ENCODE measurements at places on chromosomes 1 and 21.
A peak's percentile ranks its signal among the peaks of the same experiment; 100 is the strongest.

DNA sequence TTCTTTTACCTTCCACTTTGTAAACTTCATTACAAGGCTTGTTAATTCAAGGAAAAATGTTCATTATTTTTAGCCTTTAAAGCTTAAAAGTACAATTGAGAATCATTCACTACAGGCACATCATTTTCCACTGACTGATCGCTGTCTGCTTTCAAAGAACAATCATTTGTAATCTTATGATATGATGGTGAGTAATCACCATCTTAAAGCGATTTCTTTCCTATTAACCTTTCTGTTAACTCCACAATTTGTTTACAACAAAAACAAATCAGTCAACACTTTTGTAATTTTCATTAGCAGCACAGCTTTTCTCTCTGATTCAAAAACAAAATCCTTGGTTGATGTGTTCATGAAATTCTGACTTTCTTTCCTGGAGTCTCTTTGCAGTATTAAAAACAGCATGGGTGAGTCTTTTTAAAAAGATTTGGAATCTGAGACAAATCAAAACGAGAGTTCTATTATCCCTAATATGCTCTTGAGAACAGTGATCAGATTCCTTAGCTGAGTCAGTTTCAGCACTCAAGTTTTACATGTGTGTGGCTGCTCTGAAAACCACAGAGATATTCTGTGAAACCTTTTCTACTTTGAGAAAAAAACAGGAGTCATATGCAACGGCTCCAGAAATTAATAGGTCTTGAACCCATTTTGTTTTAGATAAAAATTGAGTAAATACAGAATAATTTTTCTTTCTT, 145.8 kb upstream of the TMPRSS15 start:
- no peaks in the 10 kb centered on the region for H3K4me1 ChIP-seq
- no peak for DNase-seq
- H3K27ac ChIP-seq = no peak overlapping the region
- no peaks in the 10 kb centered on the region for H3K36me3 ChIP-seq
- no peaks in the 10 kb centered on the region for H3K27me3 ChIP-seq

- DNase-seq = no peak
- H3K36me3 ChIP-seq = no peaks in the 10 kb centered on the region
- no peaks in the 10 kb centered on the region for H3K4me1 ChIP-seq
- no peak overlapping the region for H3K4me3 ChIP-seq
These were observed 26.6 kb downstream of the TNNT2 start for GRCh38 chr1:201350884-201351283.

- no peak overlapping the region for H3K4me3 ChIP-seq
- H3K36me3 ChIP-seq = no peaks in the 10 kb centered on the region
- H3K27ac ChIP-seq = no peak overlapping the region
- no peaks in the 10 kb centered on the region for H3K27me3 ChIP-seq
- H3K4me1 ChIP-seq = peaks cover 5% of the 10 kb centered on the region
These were observed 42.4 kb upstream of the GRHL3 start for GRCh38 chr1:24276791-24277190.

- no peak overlapping the region for H3K27ac ChIP-seq
- H3K27me3 ChIP-seq = no peaks in the 10 kb centered on the region
- H3K4me3 ChIP-seq = no peak overlapping the region
- H3K4me1 ChIP-seq = no peaks in the 10 kb centered on the region
These were observed 92.4 kb upstream of the AKT3 start for GRCh38 chr1:243942196-243943150.

- no peak overlapping the region for H3K4me3 ChIP-seq
- no peak overlapping the region for H3K27ac ChIP-seq
- no peaks in the 10 kb centered on the region for H3K27me3 ChIP-seq
- H3K36me3 ChIP-seq = no peaks in the 10 kb centered on the region
- H3K4me1 ChIP-seq = no peaks in the 10 kb centered on the region
- no peak for DNase-seq
These were observed 55.7 kb upstream of the TRABD2B start for GRCh38 chr1:48052923-48053291.

GRCh38 chr21:45021428-45022347, 52.7 kb upstream of the ADARB1 start:
- peaks cover 9% of the 10 kb centered on the region for H3K4me1 ChIP-seq
- no peak overlapping the region for H3K4me3 ChIP-seq
- DNase-seq = no peak
- H3K27ac ChIP-seq = no peak overlapping the region
- H3K36me3 ChIP-seq = no peaks in the 10 kb centered on the region

DNA sequence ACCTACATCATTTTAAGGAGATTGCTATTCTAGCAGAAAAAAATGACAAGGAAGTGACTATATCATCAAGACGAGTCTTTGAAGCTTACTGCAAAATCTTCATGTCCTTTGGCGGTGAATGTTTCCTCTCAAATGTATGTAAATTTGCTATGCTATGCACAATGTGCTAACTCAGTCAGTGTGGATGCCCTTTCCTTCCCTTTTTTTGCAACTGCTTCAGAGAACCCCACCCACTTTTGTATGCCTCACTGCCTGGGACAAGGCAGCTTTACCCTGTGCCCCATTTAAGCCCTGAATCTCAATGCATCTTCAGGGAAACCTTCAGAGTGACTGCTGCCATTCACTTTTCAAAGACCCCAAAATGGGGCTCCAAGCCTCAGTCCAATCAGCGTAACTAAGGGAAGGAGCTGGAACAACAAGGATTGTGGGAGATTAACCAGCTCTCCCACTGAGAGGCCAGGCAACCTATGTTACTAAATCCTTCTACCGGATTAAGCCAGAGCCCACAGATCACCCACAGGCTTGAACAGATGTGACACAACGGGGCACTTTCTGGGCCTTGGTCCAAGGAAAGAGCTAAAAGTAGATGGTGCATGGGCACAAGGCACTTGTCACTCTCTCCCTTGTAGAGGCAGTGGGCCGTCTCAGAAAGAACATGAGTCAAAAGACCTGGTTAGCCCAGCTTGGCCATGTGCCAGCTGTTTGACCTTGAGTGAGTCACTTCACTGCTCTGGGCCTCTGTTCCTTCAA, 154.4 kb downstream of the PLPP3 start:
- H3K27me3 ChIP-seq = no peaks in the 10 kb centered on the region
- H3K27ac ChIP-seq = no peak overlapping the region
- H3K4me3 ChIP-seq = no peak overlapping the region
- DNase-seq = no peak
- H3K4me1 ChIP-seq = no peaks in the 10 kb centered on the region
- no peaks in the 10 kb centered on the region for H3K36me3 ChIP-seq

- H3K27ac ChIP-seq = no peak overlapping the region
- H3K36me3 ChIP-seq = no peaks in the 10 kb centered on the region
- DNase-seq = no peak
- no peaks in the 10 kb centered on the region for H3K27me3 ChIP-seq
These were observed 136.4 kb upstream of the COL6A1 start for GRCh38 chr21:45845063-45845769.

- DNase-seq = no peak
- no peak overlapping the region for H3K27ac ChIP-seq
- H3K4me1 ChIP-seq = peaks cover 8% of the 10 kb centered on the region
These were observed 3.8 kb downstream of the RGS13 start for GRCh38 chr1:192639607-192640368.

DNA sequence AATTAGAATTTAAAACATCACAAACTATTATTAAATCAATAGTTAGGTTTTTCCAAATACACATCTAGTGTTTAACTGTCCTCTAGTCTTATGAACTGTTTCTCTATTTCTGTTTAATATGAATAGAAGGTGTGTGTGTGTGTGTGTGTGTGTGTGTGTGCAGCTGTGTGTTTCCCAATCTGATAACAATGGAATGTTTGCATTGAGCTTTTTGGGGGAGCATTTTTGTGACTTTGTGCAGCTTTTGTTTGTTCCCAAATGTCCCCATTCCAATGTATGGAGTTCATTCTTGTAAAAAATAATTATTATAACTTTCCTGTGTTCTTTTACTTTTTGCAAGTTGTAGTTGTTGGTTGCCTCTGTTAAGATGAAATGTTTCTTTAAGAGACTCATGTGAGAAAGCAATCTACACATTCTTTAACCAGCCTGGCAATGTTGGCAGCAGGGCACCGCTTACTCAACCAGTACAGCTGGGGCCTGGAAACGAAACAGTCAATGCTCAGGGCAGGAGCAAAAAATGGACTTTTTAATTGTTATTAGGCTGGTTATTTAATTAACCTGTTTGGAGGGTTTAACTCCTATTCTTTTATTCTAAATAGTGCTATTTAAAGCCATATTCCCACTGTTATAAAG, 354.3 kb downstream of the SRGAP2C start:
- no peaks in the 10 kb centered on the region for H3K4me1 ChIP-seq
- no peaks in the 10 kb centered on the region for H3K36me3 ChIP-seq
- H3K4me3 ChIP-seq = no peak overlapping the region
- no peak for DNase-seq
- no peaks in the 10 kb centered on the region for H3K27me3 ChIP-seq

GRCh38 chr1:232786845-232787455, 18.3 kb upstream of the MAP10 start:
- peaks cover 7% of the 10 kb centered on the region for H3K27me3 ChIP-seq
- H3K4me3 ChIP-seq = no peak overlapping the region
- H3K4me1 ChIP-seq = no peaks in the 10 kb centered on the region
- H3K27ac ChIP-seq = no peak overlapping the region

GRCh38 chr1:185373813-185374529, 56.9 kb upstream of the IVNS1ABP start:
- no peaks in the 10 kb centered on the region for H3K36me3 ChIP-seq
- H3K4me1 ChIP-seq = no peaks in the 10 kb centered on the region
- H3K4me3 ChIP-seq = no peak overlapping the region
- H3K27me3 ChIP-seq = no peaks in the 10 kb centered on the region
- no peak overlapping the region for H3K27ac ChIP-seq
- DNase-seq = no peak

GRCh38 chr1:212030936-212031528, 4.3 kb downstream of the INTS7 start:
- H3K36me3 ChIP-seq = no peaks in the 10 kb centered on the region
- H3K4me1 ChIP-seq = peaks cover 35% of the 10 kb centered on the region
- DNase-seq = no peak

DNA sequence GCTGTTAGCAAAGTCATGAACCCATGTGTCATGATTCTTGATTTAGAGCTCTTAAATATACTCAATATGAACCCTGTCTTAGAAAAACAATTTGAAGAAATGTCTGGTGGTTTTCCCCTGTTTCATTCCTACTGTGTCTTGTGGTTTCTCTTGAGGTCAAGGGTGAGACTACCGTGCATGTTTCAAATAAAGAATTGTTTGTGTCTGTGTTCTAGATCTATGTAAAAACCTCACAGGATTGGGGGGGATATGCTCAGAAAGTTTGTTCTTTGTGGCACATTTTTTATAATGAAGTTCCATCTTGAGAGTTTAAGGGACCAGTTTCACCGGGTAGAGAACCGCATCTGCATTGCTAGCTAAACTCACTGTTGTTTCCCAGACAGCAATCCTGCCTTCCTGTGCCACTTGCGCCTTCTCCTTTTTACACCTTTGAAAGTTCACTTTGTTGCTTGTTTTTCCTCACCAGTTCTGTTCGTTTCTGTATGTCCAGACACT, 30.9 kb upstream of the CACYBP start:
- H3K27me3 ChIP-seq = no peaks in the 10 kb centered on the region
- peak overlapping the region; percentile 82 for H3K4me3 ChIP-seq
- peaks cover 80% of the 10 kb centered on the region for H3K4me1 ChIP-seq
- peaks cover 2% of the 10 kb centered on the region for H3K36me3 ChIP-seq
- DNase-seq = no peak

Measured in CD4-positive, CD25-positive, alpha-beta regulatory T cell (primary cell).